ENCODE measurements at places on chromosomes 1 and 21.
A peak's percentile ranks its signal among the peaks of the same experiment; 100 is the strongest.

- no peak for DNase-seq
Observed at GRCh38 chr1:2275796-2276536, 47.8 kb downstream of the SKI start.

DNA sequence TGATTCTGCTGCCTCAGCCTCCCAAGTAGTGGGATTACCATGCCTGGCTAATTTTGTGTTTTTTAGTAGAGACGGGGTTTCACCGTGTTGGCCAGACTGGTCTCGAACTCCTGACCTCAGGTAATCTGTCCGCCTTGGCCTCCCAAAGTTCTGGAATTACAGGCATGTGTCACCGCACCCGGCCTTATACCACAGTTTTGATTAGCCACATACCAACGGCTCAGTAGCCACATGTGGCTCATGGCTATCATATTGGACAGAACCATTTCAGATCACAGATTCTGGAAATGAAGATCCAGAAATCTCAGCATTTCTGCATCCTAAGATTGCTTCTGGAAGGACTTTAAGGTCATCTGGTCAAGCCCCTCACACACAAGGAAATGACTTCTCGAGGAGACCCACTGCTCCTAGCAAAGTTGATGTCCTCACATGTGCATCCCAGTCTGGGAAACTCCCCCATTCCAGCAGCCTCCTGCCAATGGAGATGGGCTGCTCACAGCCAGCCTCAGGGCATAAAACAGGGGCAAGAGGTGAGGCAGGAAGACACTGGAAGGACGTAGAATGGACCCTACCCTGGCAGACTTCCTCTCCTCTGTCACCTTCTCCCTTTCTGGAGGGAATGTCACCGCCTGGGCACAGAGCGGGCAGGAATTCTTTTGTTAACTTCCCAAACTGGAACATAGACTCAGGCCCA lies 17.5 kb upstream of the CITED4 start:
- DNase-seq = no peak

DNA sequence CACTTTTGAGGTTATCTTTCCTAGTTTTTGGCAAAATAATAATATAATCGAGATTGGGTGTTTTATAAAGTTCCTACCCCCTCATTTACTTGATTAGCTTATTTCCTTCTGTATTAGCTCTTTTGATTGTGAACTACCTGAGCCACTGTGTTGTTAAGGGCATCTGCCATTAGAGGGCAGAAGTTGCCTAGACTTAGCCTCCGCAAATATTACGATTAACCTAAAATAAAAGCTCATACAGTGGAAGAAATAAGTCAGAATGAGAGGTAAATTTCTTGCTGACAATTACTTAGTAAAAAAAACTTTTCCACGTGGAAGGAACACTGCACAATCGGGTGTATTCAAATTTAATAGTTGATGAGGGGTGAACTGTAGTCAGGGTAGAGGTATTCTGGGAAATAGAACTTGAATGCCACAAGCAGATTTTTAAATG lies 2.3 kb downstream of the H3-3A start:
- no peak for DNase-seq

- DNase-seq = no peak
Observed at GRCh38 chr1:63793741-63794240, 20.0 kb downstream of the ROR1 start.

DNA sequence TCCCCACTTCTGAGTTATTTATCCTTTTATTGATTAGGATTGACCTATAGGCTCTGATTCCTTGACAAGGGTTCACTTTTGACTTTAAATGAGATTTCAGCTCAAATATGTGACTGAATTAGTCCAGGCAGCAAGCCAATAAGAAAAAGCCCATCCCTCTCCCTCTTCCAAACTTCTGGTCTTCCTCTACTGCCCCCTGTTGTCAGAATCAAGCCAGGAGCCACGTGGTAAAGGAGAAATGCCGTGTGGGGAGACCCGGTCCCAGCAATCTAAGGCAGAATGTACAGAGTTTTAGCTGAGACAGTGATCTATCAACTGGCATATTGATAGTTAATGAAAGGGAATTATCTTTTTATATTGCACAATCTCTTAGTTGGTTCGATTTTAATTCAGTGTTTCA lies 5.2 kb downstream of the ADAMTS5 start:
- no peak for DNase-seq

- DNase-seq = peak; percentile 89
Observed at GRCh38 chr1:32724678-32725614, 22.4 kb upstream of the SYNC start.

- no peak for DNase-seq
Observed at GRCh38 chr21:45276596-45276995, 11.1 kb downstream of the POFUT2 start.

DNA sequence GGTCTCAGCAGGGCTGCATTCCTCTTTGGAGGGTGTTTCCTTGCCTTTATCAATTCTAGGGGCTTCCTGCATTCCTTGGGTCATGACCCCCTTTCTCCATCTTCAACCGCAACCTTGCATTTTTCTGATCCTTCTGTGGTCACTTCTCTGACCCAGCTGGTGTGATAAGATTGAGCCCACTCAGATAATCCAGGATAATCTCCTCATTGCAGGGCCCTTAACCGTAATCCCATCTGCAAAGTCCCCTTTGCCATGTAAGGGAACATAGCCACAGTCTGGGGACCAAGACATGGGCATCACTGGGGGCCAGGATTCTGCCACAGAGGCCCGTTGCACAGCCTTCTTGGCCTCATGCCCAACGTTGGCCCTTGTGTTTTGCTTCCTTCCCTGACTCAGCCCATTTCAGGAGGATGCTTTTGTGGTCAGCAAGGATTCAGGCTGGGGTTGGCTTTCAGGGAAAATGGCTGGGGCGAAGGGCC lies 35.0 kb upstream of the IL19 start:
- DNase-seq = no peak

- DNase-seq = no peak
Observed at GRCh38 chr21:42191696-42192595, 27.0 kb upstream of the ABCG1 start.
